ENCODE measurements at places on chromosomes 3 and 15. TPM values are rescaled to one million over a fixed set of nuclear protein-coding genes. Genes with fewer than 3 reads are reported as not detected.

DNA sequence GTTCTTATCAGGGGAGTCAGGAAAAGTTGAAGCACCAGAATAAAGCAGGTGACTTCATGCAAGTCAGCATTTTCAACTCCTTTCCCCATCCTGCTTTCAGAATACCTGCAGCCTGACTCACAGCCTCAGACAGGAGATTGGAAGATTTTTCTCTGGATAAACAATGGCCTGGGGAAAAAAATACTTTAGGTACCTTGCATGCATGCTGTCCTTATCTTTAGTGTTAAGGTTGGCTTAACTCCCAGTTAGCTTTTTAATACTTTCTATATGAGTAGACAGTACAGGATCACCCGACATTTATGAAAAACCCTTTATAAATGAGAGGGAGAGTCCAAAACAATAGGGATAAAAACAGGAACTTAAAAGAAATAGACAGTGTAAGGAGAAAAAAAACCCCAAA, 53.6 kb downstream of the PAK2 start:
- no peaks in the 10 kb centered on the region for H3K36me3 ChIP-seq
- no peaks in the 10 kb centered on the region for H3K27me3 ChIP-seq
- H3K4me3 ChIP-seq, result no peak overlapping the region
- DNase-seq, result no peak
- no peak overlapping the region for H3K27ac ChIP-seq

DNA sequence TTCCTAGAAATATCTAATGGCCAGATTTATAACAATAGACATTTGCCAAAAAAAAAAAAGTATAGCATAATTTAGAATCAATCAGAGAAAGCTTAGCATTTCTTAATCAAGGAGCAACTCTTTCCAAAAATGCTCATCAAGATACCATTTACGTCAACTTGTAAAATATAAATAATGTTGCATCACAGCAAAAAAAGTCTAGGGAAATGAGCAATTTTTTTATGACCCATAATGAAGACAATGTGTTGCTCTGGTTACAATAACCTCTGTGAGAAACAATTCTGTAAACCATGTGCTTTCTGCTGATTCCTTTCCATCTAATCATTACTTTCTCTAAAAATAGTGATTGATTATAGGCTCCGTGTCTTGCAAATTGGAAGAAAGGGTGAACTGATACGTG, 36.3 kb downstream of the KBTBD8 start:
- no peak for DNase-seq
- no peaks in the 10 kb centered on the region for H3K27me3 ChIP-seq
- H3K27ac ChIP-seq, result no peak overlapping the region
- peaks cover 29% of the 10 kb centered on the region for H3K4me1 ChIP-seq
- H3K36me3 ChIP-seq, result no peaks in the 10 kb centered on the region

GRCh38 chr3:9178697-9179096, 70.7 kb downstream of the SRGAP3 start:
- no peaks in the 10 kb centered on the region for H3K36me3 ChIP-seq
- no peak overlapping the region for H3K4me3 ChIP-seq
- no peak for DNase-seq

GRCh38 chr3:155737844-155738460, 6.9 kb downstream of the PLCH1 start:
- H3K36me3 ChIP-seq, result no peaks in the 10 kb centered on the region
- peaks cover 36% of the 10 kb centered on the region for H3K4me1 ChIP-seq
- H3K4me3 ChIP-seq, result no peak overlapping the region
- H3K27me3 ChIP-seq, result no peaks in the 10 kb centered on the region

DNA sequence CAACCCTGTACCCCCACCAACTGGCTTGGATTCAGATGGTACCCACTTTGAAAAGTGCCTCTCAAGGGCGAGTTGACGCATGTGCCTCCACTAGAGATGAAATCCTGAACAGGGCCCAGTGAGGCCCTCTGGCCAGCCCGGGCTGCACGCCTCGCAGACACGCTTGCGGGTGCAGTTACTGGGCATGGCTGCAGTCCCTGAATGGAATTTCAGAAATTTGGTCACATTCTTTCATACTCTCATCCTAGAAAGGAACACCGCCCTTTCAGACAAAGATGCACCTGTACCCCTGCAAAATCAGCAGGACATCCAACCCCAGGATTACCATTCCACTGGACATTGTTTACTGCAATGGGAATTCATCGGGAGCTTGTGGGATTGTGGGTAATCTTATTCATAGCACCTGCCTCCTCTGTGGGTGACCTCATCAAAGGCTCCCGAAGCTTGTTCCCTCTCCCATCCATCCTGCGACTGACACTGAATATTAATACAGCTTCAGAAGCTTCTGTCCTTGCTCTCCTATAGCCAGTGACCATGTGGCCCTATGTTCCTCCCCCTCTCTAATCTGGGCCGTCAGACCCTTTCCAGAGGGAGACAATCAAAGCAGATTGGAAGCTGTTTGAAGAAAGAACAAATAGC, 42.5 kb upstream of the TPM1 start:
- H3K27me3 ChIP-seq, result no peaks in the 10 kb centered on the region
- H3K27ac ChIP-seq, result peak overlapping the region; percentile 24
- H3K4me3 ChIP-seq, result no peak overlapping the region
- peak; percentile 21 for DNase-seq

DNA sequence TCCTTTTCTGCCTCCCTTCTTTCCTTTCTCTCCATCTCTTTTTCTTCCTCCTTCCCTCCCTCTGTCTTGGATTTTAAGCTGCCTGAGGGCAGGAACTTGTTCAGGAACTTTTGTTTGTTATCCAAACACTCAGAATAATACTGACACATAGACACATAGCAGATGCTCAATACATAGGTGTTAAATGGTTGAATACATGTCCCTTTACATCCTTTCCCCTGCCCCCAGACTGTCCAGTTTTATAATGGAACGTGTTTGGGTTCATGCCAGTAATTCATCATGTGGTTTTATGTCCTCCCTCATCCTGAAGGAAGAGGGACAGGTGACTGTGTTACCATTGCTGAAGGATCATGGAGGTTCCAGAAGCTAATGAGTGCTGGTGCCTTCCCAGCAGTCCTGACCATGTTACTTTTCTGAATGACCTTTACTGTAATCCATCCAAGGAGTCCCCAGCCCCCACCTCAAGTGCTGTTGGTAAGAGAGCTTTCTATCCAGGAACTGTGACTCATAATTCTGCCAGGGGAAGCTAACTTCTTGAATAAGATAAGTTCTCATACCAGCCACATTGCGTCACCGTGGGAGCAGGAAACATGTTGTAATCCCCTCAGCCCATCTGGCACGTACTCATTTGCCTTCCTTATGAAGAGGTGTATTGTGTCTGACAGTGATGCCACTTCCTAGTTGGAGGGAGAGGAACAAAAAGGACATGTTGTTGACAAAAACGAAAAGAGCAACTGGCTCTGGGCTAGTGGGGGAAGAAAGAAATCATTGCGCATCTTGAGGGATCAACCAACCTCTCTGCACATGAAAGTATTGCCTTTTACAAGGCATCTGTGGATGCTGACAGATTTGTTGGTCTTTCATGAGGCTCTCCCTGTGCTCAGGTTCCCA, 52.4 kb downstream of the IL1RAP start:
- H3K27me3 ChIP-seq, result no peaks in the 10 kb centered on the region
- no peaks in the 10 kb centered on the region for H3K36me3 ChIP-seq
- peak; percentile 72 for DNase-seq
- peak overlapping the region; percentile 40 for H3K27ac ChIP-seq
- H3K4me3 ChIP-seq, result no peak overlapping the region

DNA sequence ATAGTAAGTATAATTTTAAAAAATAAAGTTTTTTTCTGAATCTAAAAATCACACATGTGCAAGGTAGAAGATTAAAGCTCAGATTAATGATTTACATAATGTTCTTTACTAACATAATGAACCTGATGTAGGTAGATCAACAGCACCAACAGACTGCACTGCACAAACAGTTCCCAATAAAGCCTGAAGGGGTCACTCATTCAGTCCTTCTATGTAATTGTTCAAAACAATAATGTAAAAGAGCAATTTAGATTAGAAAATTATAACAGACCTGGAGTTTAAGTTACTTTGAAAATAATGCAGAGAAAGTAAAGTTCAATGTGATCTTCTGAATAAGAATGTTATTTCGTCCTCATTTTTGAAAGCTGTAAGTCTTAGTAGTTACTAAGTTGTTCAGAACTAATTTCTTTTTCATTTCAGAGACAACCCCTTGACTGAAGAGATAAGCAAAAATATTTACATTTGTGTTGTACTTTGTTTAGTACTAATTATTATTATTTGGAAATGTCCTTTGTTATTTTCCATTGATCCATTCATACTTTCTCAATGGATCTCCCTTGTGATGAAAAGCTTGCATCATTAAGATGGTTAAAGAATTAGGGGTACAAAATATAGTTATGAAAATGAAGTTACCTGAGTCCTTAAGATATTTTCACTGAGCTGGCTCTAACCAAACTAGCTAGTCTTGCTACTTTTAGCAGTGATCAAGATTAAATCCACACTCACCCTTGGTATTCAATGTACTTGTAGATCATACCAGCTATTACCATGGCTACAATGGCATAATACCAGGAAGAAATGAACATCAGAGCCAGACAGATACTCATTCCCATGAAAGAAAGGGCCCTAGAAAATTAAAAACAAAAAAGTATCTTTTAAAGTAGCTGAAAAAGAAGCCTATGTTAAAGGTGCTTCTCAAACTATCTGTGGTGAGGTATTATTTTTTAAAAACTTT, 16.8 kb downstream of the EMC4 start:
- H3K27me3 ChIP-seq, result no peaks in the 10 kb centered on the region
- no peak overlapping the region for H3K4me3 ChIP-seq
- H3K4me1 ChIP-seq, result no peaks in the 10 kb centered on the region
- H3K36me3 ChIP-seq, result peaks cover 4% of the 10 kb centered on the region
- no peak overlapping the region for H3K27ac ChIP-seq

DNA sequence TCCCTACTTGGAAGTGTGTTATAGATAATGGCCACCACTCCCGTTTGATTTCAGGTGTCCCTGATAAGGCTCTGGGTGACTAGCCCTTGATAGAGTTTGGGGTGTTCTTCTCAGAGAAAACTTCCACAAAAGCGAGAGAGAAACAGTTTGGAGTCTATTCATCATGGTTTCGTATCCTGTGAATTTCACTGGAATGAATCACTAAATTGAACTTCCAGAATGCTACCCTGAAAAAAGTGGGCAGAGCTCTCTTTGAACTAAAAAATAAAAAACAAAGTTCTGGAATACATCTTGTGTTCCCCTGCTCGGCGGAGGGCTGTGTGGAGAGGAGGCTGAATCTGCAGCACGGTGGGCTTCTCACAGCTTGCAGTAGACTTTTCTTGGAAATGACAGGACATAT, 52.8 kb upstream of the FAM98B start:
- H3K27me3 ChIP-seq, result no peaks in the 10 kb centered on the region
- no peaks in the 10 kb centered on the region for H3K36me3 ChIP-seq
- no peak for DNase-seq
- no peak overlapping the region for H3K4me3 ChIP-seq
- H3K27ac ChIP-seq, result no peak overlapping the region

DNA sequence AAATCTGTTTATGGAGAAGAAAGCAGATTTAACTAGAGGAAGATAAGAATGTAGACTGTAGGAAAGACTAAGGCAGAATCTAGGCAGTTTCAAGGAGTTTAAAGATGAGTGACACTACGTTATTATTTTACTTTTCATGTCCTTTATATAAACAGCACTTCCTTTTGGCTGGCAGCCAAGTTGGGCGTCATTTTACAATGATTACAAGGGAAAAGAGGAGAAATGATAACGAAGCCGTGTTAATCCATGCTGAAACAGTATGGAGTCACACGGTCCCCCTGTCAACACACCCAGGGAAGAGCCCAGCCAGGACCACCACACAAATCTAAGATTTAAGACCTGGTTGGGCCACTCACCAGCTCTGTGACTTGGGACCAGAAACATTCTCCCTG, 83.7 kb upstream of the NEO1 start:
- H3K36me3 ChIP-seq, result no peaks in the 10 kb centered on the region
- no peak overlapping the region for H3K4me3 ChIP-seq
- no peaks in the 10 kb centered on the region for H3K4me1 ChIP-seq
- DNase-seq, result peak; percentile 32
- no peak overlapping the region for H3K27ac ChIP-seq

DNA sequence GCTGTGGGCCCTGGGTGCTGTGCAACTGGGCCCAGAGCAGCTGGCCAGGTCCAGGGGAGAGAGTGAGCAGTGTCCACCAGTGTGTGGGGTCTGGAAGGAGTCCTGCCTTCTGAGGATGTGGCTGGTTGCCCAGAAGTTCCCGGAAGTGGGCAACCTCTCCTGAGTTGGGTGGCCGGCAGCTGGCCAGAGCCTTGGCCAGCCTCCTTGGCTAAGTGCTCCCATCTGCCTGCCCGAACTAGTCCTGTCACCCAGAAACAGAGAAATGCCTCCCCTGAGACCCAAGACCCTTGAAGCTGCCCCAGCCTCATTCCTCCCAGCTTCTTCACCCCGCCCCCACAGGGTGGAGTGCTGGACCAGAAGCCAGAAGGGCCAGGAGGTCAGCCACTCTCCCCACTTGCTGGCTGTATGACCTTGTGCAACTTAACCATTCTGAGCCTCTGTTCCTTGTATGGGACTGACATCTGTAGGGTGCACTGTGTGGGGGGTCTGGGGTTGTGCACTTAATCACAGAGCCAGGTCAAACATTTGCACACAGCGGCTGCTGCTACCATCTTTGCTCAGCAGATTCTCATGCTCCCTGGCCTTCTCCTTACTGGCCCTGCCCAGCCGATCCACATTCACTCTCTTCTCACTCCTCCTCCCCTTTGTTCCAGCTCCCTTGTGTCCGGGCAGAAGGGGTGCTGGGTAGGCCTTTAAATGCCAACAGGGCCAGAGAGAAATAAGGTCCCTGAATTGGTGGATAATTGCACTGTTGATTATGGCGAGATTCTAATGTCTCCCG, 7.5 kb upstream of the ALAS1 start:
- H3K4me3 ChIP-seq, result no peak overlapping the region
- peaks cover 13% of the 10 kb centered on the region for H3K4me1 ChIP-seq
- no peak for DNase-seq
- no peaks in the 10 kb centered on the region for H3K36me3 ChIP-seq

- peaks cover 5% of the 10 kb centered on the region for H3K4me1 ChIP-seq
- no peaks in the 10 kb centered on the region for H3K36me3 ChIP-seq
- no peaks in the 10 kb centered on the region for H3K27me3 ChIP-seq
- peak; percentile 28 for DNase-seq
- H3K27ac ChIP-seq, result no peak overlapping the region
Observed at GRCh38 chr15:77617476-77618230, 15.1 kb downstream of the LINGO1 start.

GRCh38 chr3:167691366-167691765, 37.6 kb upstream of the WDR49 start:
- DNase-seq, result no peak
- H3K27ac ChIP-seq, result no peak overlapping the region
- H3K4me1 ChIP-seq, result peaks cover 3% of the 10 kb centered on the region
- H3K4me3 ChIP-seq, result no peak overlapping the region
- no peaks in the 10 kb centered on the region for H3K27me3 ChIP-seq

DNA sequence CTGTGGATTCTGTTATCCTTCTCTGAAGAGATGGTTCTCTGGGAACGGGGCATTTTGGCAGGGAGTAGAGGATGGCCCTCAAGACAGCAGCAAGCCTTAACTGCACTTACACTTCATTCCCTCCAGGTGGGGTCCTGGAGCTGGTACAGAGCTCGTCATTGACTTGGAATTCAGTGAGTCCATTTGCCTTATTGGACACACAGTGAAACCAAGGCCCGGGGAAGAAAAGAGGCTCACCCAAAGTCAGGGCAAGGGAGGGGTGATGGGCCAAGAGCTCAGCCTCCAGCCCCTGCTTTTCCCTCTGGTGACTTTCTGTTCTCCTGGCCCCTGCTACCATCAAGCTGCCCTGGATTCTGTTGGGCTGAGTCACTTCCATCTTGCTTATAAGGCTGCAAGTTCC, 125.6 kb downstream of the ETFA start:
- DNase-seq, result peak; percentile 34
- no peaks in the 10 kb centered on the region for H3K36me3 ChIP-seq
- no peaks in the 10 kb centered on the region for H3K27me3 ChIP-seq
- no peak overlapping the region for H3K4me3 ChIP-seq

CHL1 gene
- total RNA-seq, result 10.6 TPM

NR2E3 gene
- total RNA-seq, result not detected

BFSP2 gene
- not detected for total RNA-seq

ACTC1 gene
- 1.6 TPM for total RNA-seq

TOP2B gene
- 52.7 TPM for total RNA-seq

PARP9 gene
- total RNA-seq, result 17.1 TPM

Measured in body of pancreas (tissue), 4 donors.